ENCODE measurements at places on chromosomes 13 and 19.

GRCh38 chr13:39982745-39983144 is 327.3 kb downstream of the COG6 start:
- DNase-seq: no peak

DNA sequence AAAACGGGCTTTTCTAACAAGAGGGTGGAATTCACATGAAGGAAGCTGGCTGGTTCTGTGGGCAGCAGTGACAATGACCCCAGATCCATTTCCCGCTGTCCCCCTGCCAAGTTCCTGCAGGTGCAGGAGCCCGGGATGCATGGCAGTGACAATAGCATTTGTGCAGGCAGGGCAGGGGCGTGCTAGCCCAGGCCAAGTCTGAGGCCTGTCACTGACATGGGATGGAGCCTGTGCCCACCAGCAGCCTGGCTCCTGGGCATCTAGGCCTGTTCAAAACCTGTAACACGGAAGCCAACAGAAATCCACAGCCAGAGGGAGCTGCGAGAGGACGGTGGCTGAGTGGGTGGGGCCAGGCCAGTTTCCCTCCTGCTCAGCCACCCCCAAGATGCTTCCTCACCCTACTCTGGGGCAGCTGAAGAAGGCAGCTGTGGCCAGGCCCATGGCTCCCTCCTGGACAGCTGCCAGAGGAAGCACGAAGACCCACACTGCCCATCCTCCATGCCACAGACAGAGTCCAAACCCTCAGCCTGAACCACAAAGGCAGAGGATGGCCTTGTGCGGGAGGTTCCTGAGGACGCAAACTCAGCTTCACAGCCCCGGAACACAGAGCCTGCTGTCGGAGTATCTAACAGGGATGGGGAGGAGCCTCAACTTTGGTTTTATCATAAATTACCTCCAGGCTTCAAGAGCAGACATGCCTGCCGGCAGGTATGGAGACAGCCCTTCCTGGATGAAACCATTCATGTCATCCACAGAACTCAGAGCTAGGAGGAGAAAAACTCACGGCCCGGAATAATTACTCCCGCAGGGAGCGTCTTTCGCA is 74.0 kb downstream of the CEBPG start:
- no peak for DNase-seq

- no peak for DNase-seq
These were observed 1.7 kb downstream of the ARHGEF7 start for GRCh38 chr13:111116856-111117255.

DNA sequence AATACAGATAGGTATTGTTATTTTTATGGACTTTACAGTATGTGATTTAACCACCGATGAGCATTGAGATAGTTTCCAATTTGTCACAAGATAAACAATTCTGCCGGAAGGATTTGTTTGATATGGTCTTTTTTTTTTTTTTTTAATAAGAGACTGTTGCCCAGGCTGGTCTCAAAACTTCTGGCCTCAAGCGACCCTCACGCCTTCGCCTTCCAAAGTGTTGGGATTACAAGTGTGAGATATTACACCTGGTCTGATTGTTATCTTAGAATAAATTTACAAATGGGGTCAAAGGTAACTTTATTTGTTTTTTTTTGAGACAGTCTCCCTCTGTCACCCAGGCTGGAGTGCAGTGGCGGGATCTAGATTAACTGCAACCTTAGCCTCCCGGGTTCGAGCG is 1.2 kb downstream of the GARRE1 start:
- no peak for DNase-seq

- no peak for DNase-seq
These were observed 412.8 kb downstream of the ZNF536 start for GRCh38 chr19:30784850-30785457.

GRCh38 chr19:55781112-55781511 is 12.2 kb downstream of the RFPL4AL1 start:
- no peak for DNase-seq

- DNase-seq: no peak
These were observed 3.3 kb downstream of the FCGRT start for GRCh38 chr19:49515767-49516166.

GRCh38 chr19:36420961-36421748 is 2.7 kb upstream of the ZFP82 start:
- no peak for DNase-seq

- DNase-seq: peak; percentile 77
These were observed at the start of gene NEK5 for GRCh38 chr13:52128714-52129700. TSS of gene NEK5 (minus strand) at chr13:52129073. CDS start at chr13:52127482, 1,591 bp downstream.

- no peak for DNase-seq
These were observed 166.7 kb downstream of the LACC1 start for GRCh38 chr13:44046428-44046827.

GRCh38 chr19:41993612-41994483 is at the start of gene ATP1A3:
TSS of gene ATP1A3 (minus strand) at chr19:41994230. CDS start at chr19:41994076, 154 bp downstream.
- DNase-seq: peak; percentile 97

GRCh38 chr13:103957939-103958338 is 891.7 kb upstream of the SLC10A2 start:
- DNase-seq: no peak

- DNase-seq: no peak
These were observed 944.0 kb upstream of the MIR17HG start for GRCh38 chr13:90403330-90404082.

DNA sequence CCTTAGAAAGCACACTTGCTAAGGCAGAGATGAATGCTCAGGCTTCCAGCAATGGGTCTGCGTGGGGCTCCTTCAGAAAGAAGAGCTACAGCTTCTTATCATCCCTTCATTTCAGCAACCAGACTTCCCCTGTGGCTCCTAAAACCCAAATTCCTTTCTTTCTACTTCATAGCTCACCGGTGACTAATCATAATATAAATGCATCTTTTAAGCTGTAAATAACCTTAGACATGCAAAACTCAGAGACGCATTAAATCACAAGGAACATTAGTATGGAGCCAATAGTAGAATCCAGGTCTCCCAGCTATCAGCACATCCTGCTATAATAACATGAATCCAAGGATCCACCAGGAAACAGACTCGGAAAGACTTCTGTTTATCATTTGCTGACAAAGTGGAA is 375.6 kb downstream of the COG6 start:
- DNase-seq: no peak

GRCh38 chr13:96871469-96871868 is 122.8 kb downstream of the OXGR1 start:
- no peak for DNase-seq

GRCh38 chr19:28705008-28705407 is 507.9 kb downstream of the UQCRFS1 start:
- no peak for DNase-seq

DNA sequence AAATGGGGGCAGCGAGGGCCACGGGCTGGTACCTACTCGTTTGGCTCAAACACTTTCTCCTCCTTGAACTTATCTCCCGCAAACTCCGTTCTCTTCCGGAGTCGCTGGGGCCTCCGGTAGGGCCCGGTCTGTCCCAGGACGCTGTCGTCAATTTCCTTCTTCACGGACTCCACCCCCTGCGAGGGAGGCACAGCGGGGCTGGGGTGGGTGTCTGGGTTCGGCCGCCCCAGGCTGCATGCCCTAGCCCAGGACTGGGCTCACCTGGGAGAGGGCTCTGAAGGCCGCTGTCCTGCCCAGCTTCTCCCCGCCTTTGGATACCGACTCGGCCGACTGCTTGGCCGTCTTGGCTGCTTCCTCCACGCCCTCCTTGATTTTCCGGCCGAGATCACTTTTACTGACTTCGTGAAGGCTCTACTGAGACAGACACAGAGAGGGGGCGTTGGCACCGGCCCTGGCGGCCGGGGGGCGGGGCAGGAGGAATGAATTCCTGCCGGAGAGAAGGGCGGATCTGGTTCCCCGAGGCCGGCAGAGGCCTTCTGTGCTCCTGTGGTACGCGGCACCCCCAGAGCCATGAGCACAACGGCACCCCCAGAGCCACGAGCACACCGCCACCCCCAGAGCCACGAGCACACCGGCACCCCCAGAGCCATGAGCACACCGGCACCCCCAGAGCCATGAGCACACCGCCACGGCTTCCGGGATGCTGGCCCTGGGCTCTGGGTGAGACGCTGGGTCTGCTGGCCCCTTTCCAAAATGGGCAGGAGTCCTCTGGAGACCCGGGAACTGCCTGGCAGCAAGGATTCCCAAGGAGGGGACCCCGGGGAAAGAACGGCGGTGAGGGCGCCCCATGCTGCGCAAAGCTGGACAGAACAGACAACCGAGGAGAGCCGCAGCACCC is 8.1 kb upstream of the CTXN1 start:
- no peak for DNase-seq

DNA sequence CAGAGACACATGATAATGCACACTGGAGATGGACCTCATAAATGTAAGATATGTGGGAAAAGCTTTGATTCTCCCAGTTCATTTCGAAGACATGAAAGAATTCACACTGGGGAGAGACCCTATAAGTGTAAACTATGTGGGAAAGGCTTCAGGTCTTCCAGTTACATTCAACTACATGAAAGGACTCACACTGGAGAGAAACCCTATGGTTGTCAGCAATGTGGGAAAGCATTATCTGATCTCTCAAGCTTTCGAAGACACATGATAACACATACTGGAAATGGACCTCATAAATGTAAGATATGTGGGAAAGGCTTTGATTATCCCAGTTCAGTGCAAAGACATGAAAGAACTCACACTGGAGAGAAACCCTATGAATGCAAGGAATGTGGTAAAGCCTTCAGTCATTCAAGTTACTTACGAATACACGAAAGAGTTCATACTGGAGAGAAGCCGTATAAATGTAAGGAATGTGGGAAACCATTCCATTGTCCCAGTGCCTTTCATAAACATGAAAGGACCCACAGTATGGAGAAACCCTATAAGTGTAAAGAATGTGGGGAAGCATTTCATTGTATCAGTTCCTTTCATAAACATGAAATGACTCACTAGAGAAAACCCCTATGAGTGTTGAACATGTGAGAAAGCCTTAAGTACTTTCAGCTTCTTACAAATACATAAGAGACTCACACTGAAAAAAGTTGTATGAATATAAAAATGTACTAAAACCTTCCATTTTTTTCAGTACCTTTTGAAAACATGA is 14.7 kb downstream of the ZNF441 start:
- no peak for DNase-seq

DNA sequence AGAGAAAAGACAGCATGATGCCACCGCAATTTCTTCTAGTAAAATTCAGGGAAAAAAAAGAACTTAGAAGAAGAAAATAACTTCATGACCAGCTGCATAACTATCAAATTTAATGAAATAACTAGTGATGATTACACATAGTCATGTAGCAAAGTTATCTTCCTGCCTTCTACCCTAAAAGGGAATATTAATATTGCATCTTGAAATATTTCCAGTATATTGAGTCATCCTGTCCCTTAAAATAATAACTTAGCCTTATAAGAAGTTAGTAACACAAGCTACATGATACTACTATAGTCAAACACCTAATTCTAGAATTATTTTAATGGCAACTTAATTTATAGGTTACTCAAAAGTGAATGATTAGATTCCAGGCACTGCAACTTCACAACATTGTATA is 289.2 kb downstream of the KLF12 start:
- DNase-seq: no peak

GRCh38 chr13:38952827-38953226 is 37.8 kb downstream of the STOML3 start:
- no peak for DNase-seq

DNA sequence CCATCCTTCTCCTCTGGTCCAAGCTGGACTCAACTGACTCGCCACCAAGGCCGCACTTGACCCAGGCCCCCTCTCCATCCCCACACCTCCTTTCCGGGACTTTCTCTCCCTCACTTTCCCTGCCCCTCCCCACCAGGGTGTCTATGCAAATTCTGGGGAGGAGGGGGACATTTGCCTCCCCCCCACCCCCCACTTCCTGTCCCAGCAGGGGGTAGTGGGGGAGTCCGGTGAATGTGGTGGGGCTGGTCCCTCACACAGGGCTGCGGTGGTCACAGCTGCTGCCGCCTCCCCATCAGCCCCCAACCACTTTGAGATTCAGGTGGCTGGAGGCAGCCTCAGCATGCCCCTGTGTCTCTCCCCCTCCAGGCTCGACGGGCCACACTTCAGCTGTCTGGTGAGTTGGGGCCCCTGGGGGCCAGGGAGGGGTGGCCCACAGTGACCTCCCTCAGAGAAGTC is 870 bp downstream of the SPIB start:
- no peak for DNase-seq

DNA sequence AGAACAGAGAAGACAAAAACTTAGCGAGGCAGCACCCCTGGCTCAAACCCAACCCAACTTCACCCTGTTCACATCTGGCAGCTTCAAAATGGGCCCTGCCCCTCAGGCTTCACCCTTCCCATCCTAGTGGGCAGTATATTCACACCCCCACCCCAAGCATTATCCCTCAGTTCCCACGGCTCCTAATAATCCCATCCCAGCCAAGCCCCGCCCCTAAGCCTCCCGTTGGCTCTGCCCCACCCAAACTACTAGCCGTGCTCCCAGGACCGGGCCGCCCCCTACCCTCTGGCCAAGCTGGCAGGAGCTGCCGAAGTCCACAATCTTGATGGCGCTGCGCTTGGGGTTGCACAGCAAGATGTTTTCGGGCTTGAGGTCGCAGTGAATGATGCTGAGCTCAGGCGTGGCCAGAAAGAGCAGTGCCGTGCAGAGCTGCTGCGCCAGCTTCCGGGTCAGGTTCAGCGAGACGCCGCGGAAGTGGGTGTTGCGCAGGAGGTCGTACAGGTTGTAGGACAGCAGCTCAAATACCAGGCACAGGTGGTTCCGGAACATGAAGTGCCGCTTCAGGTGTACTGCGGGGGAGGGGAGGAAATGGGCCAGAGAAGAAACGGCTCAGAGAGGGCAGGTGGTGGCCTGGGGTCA is 5.8 kb downstream of the DYRK1B start:
- DNase-seq: no peak

DNA sequence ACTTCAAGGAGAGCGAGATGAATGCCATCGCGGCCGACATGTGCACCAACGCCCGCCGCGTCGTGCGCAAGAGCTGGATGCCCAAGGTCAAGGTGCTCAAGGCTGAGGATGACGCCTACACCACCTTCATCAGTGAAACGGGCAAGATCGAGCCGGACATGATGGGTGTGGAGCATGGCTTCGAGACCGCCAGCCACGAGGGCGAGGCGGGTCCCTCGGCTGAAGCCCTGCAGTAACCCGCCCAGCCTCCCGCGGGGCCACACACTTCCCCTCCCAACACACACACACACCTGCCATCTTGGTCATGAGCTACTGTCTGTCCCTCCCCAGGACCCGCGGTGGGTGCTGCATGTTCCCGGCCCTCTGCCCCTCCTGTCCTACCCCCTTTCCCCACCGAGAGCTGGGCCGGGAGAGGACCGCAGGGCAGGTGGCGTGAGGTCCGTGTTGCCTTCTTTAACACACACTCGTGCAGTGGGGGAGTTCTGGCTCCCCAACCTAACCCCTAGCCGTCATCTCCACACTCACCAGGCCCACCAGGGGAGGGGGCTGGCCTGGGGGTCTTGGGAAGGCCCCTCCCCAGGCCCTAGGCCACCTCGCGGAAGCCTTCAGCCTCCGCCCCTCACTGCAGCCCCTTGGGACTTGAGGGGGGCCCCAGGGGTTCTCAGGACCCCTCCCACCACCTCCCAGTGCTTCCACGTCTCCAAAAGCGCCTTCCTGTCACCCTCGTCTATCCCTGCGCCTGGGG is 11.8 kb downstream of the STX10 start:
- DNase-seq: no peak

GRCh38 chr19:40716031-40716481 is 630 bp downstream of the COQ8B start:
- no peak for DNase-seq

All from 8988T (cell line).